Prostate gland (tissue), 2 donors: ENCODE measurements at places on chromosomes 13 and 19. TPM values are rescaled to one million over a fixed set of nuclear protein-coding genes. Genes with fewer than 3 reads are reported as not detected.

DNA sequence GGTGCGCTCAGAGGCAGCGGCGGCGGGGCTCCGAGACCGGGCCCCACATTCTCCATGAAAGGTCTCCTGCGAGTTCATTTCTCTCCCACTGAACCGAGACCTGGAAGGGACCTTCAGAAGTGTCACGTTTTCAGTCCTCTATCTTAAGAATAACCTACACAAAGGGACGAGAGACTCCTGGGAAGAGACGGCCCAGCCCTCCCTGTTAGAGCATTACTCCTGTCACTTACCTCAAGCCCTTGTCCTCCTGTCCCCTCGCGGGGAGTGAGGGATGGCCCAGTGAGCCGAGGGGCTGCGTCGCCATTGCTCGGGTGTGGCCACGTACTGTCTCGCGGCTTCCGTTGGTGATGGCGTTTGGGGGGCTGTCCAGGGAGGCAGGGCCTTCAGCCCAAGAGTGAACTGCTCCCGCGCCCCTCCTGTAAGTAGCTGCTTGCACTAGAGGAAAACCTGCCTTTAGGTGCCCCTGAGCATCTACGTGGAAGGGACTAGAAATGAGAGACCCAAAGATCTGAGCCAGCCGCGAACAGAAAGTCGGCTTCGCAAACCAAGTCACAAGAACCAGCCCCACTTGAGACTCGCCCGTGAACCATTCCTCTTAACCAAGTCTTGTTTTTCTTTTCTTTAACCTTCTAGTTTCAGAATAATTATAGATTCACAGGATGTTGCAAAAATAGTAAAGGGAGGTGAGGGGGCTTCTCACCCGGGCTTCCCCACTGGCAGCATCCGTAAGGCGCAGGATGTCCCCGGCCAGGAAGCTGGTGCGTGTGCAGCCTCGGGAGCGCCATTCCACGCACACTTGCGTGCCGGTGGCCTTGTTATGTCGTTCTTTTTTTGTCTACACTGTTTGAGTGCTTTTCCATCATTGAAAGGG, 21.1 kb upstream of the NDUFS7 start:
- H3K36me3 ChIP-seq: no peaks in the 10 kb centered on the region
- no peak for DNase-seq
- no peak overlapping the region for H3K27ac ChIP-seq

- H3K4me1 ChIP-seq: peaks cover 3% of the 10 kb centered on the region
- peak overlapping the region; percentile 5 for H3K27ac ChIP-seq
- H3K27me3 ChIP-seq: no peaks in the 10 kb centered on the region
- DNase-seq: peak; percentile 14
- H3K4me3 ChIP-seq: no peak overlapping the region
Observed at GRCh38 chr13:41639955-41640780, 182.8 kb downstream of the RGCC start.

GRCh38 chr19:58554494-58555368, at the start of gene CHMP2A:
Gene CHMP2A (minus strand): TSS chr19:58555105. CDS start chr19:58554212, 893 bp downstream.
- H3K4me1 ChIP-seq: peaks cover 11% of the 10 kb centered on the region
- H3K36me3 ChIP-seq: peaks cover 27% of the 10 kb centered on the region
- DNase-seq: peak; percentile 96
- H3K27me3 ChIP-seq: no peaks in the 10 kb centered on the region

- no peak overlapping the region for H3K4me3 ChIP-seq
- H3K36me3 ChIP-seq: no peaks in the 10 kb centered on the region
- no peak for DNase-seq
- H3K4me1 ChIP-seq: no peaks in the 10 kb centered on the region
Observed at GRCh38 chr13:44148159-44148914, 225.3 kb upstream of the SERP2 start.

GRCh38 chr13:95627590-95627989, 16.9 kb downstream of the DZIP1 start:
- no peaks in the 10 kb centered on the region for H3K27me3 ChIP-seq
- H3K36me3 ChIP-seq: no peaks in the 10 kb centered on the region
- no peak for DNase-seq
- no peaks in the 10 kb centered on the region for H3K4me1 ChIP-seq

GRCh38 chr19:49664171-49665035, 1.3 kb downstream of the IRF3 start:
- peaks cover 11% of the 10 kb centered on the region for H3K36me3 ChIP-seq
- peak overlapping the region; percentile 53 for H3K4me3 ChIP-seq
- peak overlapping the region; percentile 89 for H3K27ac ChIP-seq
- H3K27me3 ChIP-seq: no peaks in the 10 kb centered on the region
- peak; percentile 91 for DNase-seq

DNA sequence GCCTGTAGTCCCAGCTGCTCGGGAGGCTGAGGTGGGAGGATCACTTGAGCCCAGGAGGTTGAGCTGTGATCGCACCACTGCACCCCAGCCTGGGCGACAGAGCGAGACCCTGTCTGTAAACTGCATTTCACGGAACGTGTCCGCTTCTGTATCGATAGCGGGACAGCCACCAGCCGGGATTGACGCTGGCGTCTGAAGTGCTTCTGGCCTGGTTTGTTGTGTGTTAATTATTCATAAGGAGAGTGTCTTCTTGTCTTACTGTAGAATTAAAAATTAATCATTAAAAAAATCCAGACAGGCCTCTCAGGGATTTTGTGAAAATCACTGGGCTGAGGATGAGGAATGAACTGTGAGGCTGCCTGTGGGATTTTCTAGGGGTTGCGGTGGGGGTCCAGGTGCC, 16.2 kb upstream of the MISP start:
- no peak overlapping the region for H3K4me3 ChIP-seq
- H3K36me3 ChIP-seq: no peaks in the 10 kb centered on the region
- H3K4me1 ChIP-seq: no peaks in the 10 kb centered on the region
- H3K27ac ChIP-seq: no peak overlapping the region
- no peak for DNase-seq

DNA sequence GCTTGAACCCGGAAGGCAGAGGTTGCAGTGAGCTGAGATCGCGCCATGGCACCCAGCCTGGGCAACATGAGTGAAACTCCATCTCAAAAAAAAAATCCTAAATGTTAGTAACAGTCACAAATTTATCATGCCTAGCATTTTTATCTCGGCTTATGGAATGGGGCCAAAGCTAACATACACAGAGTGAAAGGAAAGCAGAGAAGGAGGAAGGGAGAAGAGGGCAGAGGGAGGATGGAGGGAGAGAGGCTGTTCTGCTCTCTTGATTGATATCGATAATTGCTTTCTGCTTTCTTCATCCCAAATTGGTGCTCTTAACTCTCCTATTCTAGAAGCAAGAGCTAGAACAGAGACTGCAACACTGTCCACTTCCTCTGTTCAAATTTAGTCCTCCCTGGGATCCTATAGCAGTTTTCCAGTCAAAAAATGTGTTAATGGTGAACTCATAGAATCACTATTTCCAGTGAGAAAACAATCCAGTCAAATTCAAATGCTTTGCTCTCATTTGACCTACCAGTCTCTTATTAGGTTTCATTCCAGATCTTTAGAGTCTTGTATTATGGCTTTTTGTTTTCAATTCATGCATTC, 15.8 kb upstream of the TUBGCP3 start:
- H3K4me1 ChIP-seq: no peaks in the 10 kb centered on the region
- H3K36me3 ChIP-seq: no peaks in the 10 kb centered on the region
- H3K27ac ChIP-seq: no peak overlapping the region
- H3K27me3 ChIP-seq: no peaks in the 10 kb centered on the region
- no peak for DNase-seq

DNA sequence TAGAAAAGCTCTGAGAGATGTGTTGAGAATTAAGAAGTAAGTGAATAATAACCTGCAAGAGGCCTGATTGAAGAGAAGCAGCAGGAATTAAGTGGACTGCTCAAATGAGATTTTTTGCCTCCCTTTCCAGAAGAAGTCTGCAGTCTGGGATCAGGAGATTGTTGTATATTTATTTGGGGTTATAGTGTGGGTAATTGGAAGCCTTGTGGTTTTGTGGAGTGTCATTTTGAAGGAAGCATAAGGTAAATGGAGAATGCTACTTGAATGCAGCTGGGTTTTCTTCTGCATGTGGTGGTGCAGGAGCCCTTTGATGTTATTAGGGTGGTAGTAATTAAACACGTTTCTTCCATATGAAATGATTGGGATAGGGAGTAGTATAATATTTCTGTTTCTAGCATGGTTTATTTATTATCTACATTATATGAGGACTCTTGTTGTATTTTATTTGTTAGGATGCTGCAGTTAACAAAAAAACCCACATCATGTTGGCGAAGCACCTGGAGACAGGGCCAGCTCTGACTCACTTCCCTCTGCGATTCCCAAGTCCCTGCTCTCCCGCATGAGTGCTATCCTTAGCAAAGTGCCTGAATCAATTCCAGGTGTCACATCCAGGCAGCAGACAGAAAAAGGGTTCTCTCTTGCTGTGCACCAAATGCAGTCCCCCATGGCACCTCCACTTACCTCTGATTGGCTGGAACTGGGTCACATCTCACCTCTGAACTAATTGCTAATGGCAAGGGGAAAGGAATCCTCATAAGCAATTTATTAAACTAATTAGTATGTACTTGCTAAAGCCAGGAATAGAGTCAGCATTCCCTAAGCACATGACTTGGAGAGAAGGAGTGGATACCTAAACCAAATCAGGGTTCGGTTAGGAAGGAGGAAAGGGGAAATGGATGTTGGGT, 54.8 kb downstream of the DGKH start:
- H3K4me1 ChIP-seq: no peaks in the 10 kb centered on the region
- no peak for DNase-seq
- H3K36me3 ChIP-seq: no peaks in the 10 kb centered on the region
- no peak overlapping the region for H3K4me3 ChIP-seq
- H3K27me3 ChIP-seq: no peaks in the 10 kb centered on the region

DNA sequence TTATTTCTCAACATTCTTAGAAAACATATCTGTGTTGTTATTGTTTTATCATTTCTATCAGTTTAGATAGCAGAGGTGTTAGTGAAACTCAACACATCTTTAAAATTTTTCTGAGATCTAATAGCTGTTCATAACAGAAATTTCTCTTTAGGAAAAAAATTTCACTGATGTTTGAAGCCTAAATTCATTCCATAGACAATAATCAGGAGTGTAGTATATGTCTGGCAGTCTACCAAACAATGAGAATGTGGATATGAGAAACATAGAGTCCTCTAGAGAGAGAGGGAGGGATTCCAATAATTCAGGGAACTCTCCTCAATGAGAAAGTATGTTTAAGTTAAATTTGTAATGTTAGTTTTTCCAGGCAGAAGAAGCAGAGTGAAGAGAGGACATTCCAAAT, 118.2 kb upstream of the EDNRB start:
- H3K27ac ChIP-seq: no peak overlapping the region
- no peak for DNase-seq
- no peak overlapping the region for H3K4me3 ChIP-seq

Gene CBLC
- total RNA-seq: 33.6 TPM

Gene LACC1
- 8.6 TPM for total RNA-seq

Gene BRME1
- total RNA-seq: 12.6 TPM

Gene PSG5
- not detected for total RNA-seq

Gene ZNF576
- 25.1 TPM for total RNA-seq

Gene ILF3
- 192 TPM for total RNA-seq

Gene BCL3
- 44.0 TPM for total RNA-seq

Gene ZNF69
- 14.4 TPM for total RNA-seq

Gene FOSB
- total RNA-seq: 2.5 TPM

Gene HSPB6
- 32.2 TPM for total RNA-seq
